NCI-H1417 treated with DMSO at 0.1 percent for 48 hours (cell line): ENCODE measurements at places on chromosomes 5 and 9.

- DNase-seq, result no peak
Observed at GRCh38 chr5:154356020-154356655, 89.7 kb upstream of the SAP30L start.

DNA sequence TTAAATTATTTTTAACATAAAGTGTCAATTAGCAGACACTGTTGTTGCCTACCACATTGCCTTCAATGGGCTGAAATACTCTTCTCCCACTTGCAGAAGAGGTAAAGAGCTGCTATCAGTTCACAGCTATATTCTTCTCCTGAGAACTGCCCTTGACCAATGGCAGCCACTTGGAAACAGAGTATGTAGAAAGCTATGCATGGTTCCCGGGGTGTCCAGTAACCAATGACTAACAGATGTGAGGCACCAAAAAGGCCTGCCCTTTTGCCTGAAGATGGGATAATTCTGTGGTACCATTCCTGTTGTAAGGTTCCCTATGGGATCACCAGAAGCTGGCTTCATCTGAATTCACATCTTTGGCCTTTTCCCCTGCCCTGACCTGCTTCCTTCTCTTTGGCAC is 181.4 kb upstream of the MAP3K1 start:
- DNase-seq, result no peak

DNA sequence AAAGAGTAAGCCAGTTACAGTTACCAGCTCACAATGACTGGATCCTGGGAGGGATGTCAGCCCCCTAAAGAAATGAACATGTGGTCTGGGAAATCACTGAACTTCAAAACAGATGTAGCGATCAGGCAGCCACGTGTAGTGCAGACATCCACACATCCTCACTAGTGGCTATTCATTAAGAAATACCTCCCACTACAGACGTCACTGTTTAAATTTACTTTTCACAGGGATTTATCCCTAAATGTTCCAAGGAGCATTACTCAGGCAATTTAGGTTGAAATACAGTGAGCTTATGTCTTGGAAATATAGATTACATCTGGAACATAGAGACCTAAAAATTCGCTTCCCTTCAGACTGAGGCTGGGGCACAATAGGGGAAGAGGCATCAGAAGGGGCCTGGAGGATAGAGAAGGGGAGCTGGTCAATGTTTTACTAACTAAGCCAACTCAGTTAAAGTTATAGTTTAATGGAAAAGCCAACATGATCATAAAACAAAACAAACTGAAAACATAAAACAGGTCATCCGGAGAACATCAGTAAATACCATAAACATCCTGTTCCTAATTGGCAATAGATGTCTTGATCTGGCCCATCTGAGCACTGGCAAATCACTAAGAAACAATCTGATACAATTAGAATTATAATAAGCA is 92.3 kb downstream of the FANCC start:
- no peak for DNase-seq

DNA sequence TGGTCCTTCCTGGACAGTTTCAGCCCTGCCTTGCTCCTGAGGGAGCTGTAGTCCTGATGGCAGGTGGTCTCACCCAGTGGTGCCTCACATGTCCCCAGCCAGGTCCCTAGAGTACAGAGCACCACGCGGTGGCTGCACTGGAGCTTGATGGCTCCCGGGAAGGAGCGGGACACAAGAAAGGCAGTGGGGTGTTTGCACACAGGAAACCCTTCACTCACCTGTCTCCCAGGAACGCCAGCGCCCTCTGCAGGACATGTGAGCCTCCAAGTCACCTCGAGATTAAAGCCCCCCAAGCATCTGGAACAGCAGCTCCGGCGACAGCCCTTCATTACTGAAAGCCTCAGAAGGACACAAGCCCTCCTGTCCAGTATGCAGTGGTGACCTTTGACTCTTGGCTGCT is 19.9 kb upstream of the TMEM250 start:
- no peak for DNase-seq

DNA sequence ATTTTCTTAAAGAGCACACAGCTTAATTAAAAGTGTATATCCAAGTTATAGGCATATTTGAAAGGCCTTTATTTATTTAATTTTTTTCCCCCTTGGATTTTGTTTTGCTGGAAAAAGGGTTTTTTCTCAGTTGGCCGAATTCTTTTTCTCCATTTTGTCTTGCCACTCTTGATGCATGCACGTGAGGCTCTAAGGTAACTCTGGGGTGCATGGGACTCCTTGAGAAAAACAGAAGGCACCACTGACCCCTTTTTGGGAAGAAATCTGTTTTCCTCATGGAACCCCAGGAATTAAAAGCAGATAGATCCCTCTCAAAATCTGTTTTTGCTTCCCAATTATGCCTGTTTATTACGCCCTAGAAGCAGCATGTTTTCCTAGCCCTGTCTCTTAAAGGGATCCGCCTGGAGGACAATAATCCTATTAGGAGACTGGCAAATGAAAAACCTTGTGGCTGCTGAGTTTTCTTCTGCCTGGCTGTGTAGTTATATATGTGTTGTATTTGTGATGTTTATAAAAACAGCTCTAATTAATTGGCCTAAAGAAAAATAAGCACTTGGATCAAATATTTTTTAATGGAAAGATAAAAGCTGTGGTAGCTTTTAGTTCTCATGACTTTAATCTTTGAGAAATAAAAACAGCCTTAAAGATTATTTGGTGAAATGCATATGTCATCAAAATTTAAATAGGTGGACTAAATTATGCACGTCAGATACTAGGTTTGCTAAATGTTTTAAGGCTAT is 435.1 kb upstream of the CDH9 start:
- no peak for DNase-seq
